Esophagus squamous epithelium (tissue), 5 donors: ENCODE measurements at places on chromosomes 7 and 10.
A peak's percentile ranks its signal among the peaks of the same experiment; 100 is the strongest.

DNA sequence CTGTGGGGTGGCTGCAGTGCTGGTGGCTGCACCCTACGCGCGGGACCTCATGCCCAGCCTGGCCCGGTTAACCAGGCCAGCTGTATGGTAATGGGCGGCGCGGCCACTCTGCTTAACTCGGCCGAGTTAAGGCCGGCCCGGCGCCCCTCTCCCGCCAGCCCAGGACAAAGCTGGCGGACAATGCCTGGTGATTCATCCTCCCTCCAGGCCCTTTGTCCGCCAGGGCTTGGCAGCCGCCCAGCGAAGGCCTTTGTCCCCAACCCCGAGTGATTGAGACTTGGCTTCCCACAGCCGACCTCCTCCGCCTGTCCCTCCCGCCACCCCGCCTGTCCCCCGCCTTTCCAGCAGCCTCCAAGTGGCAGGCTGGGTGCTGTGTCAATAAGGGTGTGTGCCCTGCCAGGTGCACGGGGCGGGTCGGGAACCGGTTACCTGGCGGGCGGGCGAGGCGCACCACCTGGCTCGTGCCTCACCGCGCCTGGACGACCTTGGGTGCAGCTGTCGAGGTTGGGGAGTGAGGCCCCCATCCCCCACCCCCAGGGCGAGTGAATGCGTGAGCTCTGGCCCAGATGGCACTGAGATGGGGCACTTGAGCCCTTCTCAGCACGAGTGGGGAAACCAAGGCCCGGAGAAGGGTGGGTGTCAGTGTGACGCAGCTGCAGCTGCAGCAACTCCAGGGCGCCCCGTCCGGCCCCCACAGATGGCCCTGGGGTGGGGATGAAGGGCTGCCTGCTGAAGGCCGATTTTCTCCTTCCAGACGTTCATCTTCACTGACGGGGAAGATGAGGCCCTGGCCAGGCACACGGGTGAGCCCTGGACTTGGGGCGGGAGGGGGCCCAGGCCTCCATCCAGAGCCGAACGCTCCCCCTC lies 4.6 kb downstream of the LFNG start:
- no peak for DNase-seq

DNA sequence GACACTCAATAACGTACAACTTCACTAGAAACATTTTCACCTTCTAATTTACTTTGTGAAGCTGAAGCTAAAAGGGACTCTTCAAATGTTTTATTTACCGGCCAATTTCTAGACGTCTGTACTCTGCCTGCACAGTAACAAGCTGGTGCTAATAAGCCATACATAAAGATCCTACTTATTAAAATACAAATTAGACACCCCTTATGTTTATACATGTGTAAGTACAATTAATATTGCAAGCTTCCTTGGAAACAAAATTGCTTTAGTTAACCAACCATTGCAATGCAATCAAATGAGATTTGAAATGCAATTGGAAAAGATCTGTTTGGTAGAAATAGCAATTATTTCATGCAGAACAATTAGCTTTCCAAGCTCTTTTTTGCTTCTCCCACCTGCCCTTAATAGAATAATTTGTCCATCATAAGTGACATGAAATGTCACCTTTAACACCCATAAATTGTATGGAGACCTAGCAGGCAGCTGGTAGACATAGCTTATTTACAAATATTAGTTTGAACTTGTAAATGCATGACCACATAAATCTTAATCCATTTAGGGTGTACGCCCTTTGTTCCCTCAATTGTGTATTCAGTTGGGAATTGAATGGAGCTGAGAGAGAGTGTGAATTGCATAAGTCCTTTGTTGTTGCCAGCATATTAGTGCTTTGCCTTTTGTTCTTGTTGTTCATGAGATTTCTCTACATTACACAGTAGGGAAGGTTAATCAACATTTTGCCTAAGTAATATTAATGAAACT lies 277.1 kb downstream of the CACNA2D1 start:
- DNase-seq: no peak

GRCh38 chr10:117543225-117544003 lies 868 bp downstream of the EMX2 start:
- DNase-seq: no peak

DNA sequence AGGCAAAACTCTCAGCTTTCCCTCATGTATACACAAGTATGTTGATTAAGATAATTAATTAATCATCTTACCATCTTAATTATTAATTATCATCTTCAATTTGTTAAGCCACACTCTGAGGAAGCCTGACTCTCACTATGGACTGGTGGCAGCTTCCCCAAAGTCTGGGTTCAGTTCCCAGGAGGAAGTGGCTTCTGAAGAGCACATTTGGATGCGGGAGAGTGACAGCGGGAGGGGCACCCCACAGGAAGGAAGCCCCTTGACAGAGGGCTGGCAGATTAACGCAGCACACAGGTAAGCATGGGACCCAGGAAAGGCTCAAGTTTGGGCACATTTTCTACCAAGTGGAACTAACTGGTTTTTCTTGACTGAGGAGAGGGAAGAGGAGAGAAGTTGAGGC lies 13.4 kb upstream of the SLIT1 start:
- no peak for DNase-seq

GRCh38 chr7:40833888-40834234 lies 699.1 kb downstream of the SUGCT start:
- no peak for DNase-seq

GRCh38 chr10:126876456-126876855 lies 28.8 kb upstream of the DOCK1 start:
- no peak for DNase-seq

- no peak for DNase-seq
Measured at GRCh38 chr7:106597014-106597413, 63.9 kb downstream of the CCDC71L start.

DNA sequence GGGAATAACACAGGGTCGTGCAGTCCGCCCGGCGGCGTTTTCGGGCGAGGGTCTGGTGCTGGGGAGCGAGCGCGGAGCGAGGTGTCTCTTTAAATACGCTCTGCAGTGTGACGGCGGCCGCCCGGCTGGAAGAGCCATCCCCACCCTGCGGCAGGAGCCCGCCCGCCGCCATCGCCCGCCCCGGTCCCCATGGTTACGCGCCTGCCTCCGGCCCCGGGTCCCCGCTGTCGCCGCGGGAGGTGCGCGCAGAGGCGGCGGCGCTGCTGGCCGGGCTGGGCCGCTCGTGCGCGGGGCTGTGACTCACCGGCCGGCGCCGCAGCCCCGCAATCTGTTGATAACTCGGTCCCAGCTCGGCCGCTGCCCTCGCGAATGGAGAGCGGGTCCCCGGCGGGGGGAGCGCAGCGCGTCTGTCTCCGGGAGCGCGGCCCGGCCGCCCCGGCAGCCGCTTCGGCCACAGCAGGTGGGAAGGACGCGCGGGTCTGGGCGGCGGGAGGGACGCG lies at the start of gene ADGRA1:
ADGRA1 (plus strand) TSS at position 246 of the 500 bp plus-strand sequence. CDS start 986 bp downstream, outside the sequence.
- no peak for DNase-seq

GRCh38 chr7:106472741-106473140 lies 188.0 kb upstream of the NAMPT start:
- no peak for DNase-seq

GRCh38 chr7:102291056-102291915 lies 4.6 kb downstream of the SH2B2 start:
- no peak for DNase-seq

DNA sequence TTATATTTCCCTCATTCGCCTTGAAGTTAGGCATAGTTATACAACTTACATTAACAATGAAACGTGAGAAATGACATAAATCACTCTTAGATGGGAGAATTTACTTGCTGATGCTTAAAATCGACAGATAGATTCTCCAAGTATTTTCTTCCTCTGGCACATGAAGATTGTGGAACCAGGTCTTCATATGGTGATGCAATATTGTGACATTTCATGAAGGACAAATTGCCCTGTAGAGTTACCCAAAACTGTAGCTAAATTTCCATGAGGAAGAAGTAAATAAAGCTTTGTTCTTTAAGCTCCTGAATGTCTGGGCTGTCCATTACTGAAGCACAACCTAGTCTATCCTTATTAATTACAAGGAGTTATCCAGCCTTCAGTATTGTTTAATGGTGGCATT lies 353.1 kb downstream of the THSD7A start:
- no peak for DNase-seq

DNA sequence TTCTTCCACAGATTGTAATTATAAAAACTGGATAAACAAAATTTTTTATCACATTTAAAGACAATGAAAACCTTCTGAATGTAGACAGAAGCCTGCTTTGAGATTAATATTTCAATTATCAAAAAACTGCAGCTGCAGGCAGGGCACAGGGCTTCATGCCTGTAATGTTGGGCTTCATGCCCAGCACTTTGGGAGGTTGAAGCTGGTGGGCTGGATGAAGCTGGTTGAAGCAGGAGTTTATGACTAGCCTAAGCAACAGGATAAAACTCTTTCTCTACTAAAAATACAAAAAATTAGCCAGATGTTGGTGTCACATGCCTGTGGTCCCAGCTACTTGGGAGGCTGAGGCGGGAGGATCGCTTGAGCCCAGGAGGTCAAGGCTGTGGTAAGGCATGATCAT lies 41.2 kb downstream of the PDZD8 start:
- no peak for DNase-seq

DNA sequence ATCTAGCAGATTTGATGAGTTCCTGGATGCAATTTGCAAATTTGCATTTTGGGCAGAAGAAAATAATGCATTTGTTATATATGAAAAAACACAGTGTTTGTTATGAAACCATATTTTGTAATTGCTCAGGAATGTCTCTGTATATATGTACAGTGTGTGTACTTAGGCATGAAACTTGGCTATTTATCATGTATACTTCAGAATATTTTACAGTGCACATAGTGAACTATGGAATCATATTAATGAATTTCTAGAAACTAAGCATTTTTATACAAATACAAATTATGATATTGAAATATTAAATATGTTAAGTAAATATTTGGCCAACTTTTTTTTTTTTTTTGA lies 107.5 kb downstream of the TWIST1 start:
- no peak for DNase-seq

- no peak for DNase-seq
Measured at GRCh38 chr7:152894295-152895170, 135.0 kb downstream of the ACTR3B start.

DNA sequence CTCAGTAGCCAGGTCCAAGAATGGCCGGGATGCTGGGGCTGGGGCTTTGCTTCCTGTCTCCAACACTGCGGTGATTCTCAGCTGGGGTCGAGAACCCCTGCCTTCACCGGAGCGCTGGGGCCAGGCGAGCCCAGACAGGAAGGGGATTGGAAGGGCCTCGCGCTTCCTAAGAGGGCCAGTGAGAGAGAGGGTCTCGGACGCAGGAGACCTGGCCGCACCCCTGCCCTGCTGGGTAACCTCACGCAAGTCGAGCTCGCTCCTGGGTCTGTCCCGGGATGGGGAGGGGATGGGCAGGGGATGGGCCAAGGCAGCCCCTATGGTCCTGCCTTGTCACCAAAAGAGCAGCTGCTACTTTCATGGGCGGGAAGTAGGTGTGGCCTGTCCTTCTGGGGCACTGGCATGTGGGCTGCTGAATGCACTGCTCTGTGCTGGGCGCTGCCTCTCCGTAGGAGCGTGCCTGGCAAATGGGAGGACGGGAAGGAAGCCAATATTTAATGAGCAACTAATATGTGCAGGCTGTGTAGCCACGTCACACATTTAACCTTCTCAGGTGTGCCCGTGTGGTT lies 20.0 kb downstream of the KCNK18 start:
- no peak for DNase-seq

DNA sequence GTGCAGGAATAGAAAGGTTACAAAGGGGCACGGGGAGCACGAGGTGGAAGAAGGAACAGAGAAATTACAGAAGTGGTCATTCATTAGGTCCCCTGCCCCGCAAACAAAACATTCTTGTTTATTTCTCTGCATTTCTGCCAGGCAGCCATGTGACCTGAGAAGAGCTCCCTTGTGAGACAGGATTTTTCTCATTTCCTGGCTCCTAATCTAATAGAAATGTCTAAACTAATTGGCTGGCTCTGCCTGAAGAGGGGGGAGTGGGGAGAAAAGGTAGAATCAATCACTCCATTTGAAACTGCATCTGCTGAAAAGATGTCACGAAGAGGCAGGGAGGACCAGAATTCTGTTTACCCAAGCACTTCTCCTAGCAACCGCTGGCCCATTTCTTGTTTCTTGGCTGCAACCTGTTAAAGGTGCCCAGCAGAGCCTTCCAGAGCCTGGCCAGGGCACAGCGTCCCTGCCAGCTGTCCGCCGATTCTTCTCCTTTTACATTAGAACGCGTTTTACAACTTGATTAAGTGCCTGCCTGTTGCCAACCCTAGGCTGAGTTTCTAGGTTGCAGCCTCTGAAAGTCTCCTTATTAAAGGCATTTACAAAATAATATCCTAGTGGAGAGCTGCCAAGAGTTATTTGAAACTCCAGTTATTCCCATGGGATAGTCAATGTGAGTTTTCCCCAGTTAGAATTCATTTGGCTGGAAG lies 1227.6 kb downstream of the TYW1 start:
- no peak for DNase-seq

- DNase-seq: peak; percentile 18
Measured at GRCh38 chr7:140397784-140398750, at the start of gene SLC37A3. TSS of gene SLC37A3 (minus strand) at chr7:140398530. CDS start at chr7:140382526, 16,004 bp downstream.

GRCh38 chr10:102514487-102515311 lies 10.9 kb downstream of the SUFU start:
- DNase-seq: no peak

GRCh38 chr7:73899731-73900142 lies 38.8 kb downstream of the TMEM270 start:
- no peak for DNase-seq

GRCh38 chr10:8312781-8313180 lies 258.3 kb downstream of the GATA3 start:
- DNase-seq: no peak

DNA sequence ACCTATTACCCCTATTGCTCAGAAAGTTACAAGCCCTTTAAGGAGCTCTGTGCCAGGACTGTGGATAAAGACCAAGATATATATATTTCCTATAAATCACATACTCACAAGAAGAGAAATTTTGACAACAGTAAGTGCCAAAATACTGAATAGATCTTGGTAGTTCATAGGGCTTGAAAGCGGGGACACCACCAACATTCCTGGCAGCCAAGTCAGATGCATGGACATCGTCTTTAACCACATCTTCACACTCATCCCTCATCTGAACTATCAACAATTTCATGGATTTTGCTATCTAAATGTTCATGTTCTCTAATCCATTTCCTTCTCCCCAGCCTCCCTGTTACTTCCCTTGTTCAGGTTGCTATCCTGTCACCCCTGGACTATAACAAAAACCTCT lies 67.5 kb upstream of the LRRC17 start:
- no peak for DNase-seq

- no peak for DNase-seq
Measured at GRCh38 chr10:7192831-7193361, 217.9 kb downstream of the SFMBT2 start.

DNA sequence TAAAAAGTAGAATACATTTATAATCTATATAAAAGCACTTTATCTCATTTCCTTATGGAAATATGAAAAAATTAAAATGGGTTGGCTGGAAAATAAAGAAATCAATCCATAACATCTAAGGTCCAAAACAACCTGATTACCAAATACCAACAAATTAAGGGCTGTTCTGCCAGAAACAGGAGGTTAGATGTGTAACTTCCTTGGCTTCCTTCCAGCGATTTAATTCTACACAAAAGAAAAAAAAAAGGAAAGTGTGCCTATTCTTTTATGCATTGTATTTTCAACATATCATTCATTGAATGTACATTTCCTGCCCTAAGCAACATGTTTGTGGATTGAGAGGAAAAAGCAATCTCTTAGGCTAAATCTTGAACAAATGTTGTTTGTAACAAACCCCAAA lies 36.2 kb upstream of the USP6NL start:
- no peak for DNase-seq

- DNase-seq: no peak
Measured at GRCh38 chr10:114723991-114724715, 66.1 kb upstream of the ABLIM1 start.
